Inflammatory macrophage treated with lipopolysaccharide for 1 hour (primary cell): ENCODE measurements at places on chromosomes 5 and 9.

DNA sequence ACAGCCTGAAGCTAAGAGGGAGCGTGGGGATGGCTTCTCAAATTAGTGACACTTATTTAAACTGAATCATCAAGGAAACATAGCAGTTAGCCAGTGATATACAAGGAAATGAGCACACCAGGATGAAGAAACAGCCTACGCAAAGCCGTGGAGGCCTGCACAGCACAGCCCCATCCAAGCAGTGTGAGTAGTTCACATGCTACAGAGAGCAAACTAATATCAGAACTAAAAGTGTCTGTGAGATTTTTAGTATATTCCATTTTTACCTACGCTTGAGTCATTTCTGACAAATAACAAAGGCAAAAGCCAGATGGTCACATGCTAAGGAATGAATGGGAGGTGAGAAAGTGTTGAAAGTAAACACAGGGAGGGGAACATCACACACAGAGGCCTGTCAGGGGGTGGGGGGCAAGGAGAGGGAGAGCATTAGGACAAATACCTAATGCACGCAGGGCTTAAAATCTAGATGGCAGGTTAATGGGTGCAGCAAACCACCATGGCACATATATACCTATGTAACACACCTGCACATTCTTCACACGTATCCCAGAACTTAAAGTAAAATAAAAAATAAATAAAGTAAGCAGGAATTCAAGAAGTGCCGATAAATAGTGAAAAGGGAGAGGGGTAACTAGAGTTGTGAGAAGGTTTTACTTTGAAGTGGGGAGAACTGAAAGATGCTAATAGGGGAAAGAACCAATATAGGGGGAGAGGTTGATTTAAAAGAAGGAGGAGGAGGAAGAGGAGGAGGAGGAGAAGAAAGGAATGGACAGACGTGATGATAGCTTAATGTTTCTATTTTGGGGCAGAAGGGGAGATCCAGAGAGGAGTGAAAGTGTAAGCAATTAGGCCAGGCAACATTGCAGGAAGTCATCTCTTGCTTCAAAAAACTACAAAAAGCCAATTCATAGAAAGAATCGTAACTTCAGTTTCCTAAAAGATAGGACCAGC, 100.9 kb upstream of the PTGER4 start:
- peak; percentile 58 for DNase-seq

DNA sequence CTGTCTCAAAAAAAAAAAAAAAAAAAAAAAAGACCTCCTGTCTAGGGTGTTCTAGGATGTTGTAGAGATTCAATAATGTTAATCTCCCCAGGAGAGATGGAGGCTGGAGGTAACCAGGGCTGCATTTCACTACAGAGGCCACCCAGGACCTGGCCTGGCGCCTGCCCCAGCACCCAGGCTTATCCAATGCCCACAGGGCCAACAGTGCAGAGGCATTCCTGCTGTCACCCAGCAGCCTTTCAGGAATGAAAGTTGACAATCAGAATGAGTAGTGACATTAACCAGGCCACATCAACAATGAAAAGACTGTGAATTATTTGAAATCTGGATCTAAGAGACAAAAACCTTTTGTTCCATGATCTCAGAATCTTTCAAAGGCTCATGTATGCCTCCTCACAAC, 36.2 kb upstream of the GABRP start:
- DNase-seq, result no peak

DNA sequence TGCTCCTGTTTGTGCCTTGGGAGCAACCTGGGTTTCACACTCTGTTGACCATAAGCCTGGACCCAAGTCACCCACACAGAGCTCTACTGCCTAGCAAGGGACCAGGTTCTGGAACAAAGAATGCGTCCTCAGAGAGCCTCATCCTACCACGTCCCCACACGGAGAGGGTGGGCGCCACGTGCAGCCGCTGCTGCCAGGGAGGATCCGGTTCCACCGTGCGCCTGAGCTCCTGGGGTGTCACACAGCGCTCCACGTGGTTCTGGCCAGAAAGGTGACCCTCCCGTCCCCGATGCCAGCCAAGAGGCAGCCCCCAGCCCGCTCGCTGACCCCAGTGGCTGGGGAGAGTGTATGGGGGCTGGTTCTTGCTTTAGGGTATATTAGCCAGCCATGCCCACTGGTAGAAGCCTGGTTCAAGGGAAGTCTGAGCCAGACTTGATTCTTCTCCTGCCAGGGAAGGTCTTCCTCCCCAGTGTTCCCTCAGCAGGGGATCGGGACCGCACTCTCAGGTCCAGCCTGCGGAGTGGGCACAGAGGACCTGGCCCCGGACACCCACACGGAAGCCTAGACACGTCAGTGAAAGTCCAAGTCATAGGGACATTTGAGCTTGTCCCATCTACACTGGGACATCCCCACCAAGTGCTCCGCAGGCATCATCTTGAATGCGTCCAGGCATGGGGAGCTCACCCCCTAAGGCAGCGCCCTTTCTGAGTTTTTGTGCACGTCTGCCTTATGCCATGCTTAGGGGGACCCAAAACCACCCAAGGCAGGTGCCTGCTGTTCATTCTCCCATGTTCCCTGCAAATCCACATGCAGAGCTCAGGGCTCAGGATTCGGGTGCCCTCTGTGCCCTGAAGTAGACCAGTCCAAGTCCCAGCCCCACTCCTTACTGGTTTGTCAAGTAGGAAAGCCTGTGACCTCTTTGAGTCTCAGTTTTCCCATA, 2.4 kb downstream of the FCN1 start:
- no peak for DNase-seq

- DNase-seq, result no peak
Observed at GRCh38 chr5:132825033-132825833, 5.2 kb downstream of the SHROOM1 start.

GRCh38 chr5:88279584-88279983, 10.9 kb upstream of the TMEM161B start:
- peak; percentile 63 for DNase-seq

DNA sequence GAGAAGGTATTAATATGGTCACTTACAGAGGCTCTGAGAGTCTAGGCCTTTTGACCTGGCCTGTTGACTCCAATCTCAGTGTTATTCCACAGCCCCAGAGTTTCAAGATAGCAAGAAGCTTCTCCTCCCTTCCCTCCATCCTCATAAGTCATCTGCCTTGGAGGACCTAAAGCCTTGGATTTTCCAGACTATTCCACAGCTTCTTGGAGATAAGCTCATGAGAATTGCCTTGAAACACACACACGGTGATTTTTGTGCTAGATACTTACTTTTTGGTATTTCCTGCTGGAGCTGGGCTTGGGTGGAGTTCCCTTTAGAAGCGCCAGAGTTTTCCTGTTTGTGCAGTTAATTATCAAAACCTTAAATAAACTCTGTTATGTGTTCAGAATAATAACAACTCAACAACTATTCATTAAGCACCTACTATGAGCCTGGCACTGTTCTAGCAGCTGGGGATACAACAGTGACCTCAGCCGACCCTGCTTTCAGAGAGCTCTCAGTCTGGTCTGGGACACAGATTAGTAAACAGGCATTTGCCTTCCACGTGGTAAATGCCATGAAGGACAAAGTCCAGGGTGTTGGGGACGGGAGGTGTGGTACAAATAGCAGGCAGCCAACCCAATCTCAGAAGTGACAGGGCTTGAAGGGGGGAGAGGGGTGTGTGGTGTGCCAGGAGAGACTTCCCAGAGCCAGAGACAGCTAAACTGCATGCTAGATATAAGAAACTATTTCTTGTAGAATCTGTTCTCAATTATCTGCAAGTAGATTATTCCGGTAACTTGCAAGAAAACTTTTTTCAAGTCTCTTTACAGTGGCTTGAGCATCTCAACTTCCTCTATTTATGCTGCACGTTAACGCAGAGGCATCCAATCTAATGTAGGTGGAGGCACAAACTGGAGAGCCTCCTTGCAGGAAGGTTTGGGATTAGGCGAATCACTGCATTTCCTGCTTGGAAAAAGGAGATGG, 55.9 kb upstream of the KLF9 start:
- DNase-seq, result no peak

DNA sequence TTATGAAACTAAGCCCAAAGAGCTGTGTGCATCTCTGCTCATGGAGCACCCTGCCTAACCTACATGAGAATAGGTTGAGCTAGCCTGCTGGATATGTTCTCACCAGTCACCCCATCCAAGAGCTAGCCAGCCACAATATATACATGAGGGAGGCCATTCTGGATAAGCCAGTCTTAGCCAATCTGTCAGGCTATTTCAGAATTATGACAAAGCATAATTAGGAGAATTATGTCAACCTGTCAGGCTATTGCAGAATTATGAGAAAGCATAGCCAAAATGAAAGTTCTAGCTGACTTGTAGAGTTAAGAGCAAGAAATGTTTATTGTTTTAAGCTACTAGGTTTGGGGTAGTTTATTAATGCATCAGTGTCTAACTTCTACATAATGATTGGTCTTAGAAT, 189.8 kb downstream of the WDR70 start:
- peak; percentile 64 for DNase-seq

DNA sequence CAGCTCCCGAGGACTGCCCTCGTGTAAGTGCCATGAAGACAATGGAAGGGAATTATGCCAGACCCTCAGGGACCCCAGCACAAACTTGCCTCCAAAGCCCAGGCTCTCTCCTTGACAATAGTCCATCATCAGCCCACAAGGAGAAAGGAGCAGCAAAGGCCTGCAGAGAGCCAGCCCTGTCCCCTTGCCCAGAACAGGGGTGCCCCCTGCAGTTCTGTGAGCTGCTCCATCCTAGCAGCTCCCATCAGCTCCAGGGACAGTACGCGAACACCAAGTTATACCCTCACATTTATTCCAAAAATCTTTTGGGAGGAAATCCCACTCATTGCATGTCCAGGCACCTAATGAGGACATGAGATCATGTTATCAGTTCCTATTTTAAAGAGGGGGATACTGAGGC, 11.1 kb downstream of the BARX1 start:
- DNase-seq, result no peak

DNA sequence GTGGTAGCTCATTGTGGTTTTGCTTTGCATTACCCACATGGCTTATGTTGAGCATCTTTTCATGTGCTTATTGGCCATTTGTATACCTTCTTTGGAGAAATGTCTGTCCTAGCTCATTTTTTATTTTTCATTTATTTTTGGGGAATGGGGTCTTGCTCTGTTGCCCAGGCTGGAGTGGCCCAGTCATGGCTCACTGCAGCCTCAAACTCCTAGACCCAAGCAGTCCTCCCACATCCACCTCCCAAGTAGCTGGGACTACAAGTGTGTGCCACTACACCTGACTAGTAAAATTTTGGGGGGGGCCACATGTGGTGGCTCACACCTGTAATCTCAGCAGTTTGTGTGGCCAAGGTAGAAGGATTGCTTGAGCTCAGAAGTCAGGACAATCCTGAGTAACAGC, 77.4 kb downstream of the UBE2R2 start:
- DNase-seq, result no peak

DNA sequence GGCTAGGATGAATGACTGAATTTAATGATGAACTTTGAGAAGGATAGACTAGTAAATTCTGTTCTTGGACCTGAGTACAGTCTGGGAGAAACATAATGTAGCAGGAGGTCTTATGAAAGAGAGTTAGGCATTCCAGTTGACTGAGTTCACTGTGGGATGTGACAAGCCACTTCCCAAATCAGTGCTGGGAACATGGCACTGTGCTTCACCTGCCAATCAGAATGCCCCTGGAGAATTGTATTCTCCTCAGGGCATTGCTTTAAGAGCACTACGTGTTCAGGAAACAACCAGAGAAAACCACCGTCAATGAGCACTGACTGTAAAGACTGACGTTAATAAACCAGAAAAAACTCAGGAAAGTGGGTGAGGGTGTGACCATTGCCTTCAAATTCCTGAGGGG, 1.2 kb downstream of the CCDC107 start:
- DNase-seq, result no peak

- no peak for DNase-seq
Observed at GRCh38 chr5:141850244-141850768, 27.9 kb downstream of the PCDH1 start.

- no peak for DNase-seq
Observed at GRCh38 chr5:117103703-117104102, 529.1 kb upstream of the SEMA6A start.

GRCh38 chr9:120875195-120875565, 1.8 kb downstream of the PHF19 start:
- no peak for DNase-seq

- DNase-seq, result no peak
Observed at GRCh38 chr5:126395198-126395597, 28.0 kb upstream of the GRAMD2B start.

DNA sequence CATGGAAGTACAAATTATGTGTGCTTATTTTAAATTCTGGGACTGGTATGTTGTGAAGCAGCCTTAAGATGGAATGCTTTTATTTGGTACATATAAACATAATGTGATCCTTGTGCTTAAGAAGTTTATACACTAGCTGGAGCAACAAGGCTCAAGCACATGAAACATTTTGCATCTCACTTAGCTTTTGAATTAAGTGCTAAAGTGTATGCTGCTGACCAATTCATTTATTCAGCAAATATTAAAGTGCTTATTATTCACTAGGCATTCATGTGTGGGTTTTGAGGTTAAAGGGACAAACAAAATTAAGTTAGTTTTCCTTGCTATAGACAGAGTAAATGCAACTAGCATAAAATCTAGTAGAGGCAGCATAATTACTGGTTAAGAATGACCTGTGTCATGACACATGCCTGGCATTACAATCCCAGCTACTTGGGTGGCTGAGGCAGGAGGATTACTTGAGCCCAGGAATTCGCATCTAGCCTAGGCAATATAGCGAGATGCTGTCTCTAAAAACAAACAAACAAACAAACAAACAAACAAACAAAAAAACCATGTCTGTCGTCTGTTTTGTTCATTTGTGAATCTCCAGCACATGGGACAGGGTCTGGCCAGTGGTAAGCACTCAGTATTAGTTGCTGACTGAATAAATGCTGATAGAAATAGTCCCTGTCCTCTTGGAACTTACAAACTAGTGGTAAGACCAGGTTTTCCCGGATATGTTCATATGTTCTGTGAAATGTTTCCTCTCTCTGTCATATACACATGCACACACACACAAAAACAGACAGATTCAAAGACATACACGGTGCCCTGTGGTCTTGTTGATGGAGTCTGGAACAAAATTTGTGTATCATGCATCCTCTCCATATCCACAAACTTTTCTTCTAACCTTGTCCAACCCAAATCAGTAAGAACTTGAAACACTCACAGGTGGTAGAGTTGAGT, 41.9 kb upstream of the TNFAIP8 start:
- no peak for DNase-seq

- DNase-seq, result no peak
Observed at GRCh38 chr9:98519641-98520040, 189.1 kb downstream of the GABBR2 start.

GRCh38 chr5:129172580-129172979, 78.0 kb downstream of the ISOC1 start:
- no peak for DNase-seq

- DNase-seq, result no peak
Observed at GRCh38 chr5:79105868-79106267, 5.7 kb upstream of the BHMT start.

GRCh38 chr9:38639577-38639940, 19.2 kb upstream of the ANKRD18A start:
- peak; percentile 14 for DNase-seq

GRCh38 chr5:144467792-144468191, 297.1 kb downstream of the KCTD16 start:
- DNase-seq, result peak; percentile 16
